HT1080 (cell line): ENCODE measurements at places on chromosomes 13 and 19.

GRCh38 chr13:53092931-53093330 is 64.3 kb downstream of the OLFM4 start:
- DNase-seq: no peak

DNA sequence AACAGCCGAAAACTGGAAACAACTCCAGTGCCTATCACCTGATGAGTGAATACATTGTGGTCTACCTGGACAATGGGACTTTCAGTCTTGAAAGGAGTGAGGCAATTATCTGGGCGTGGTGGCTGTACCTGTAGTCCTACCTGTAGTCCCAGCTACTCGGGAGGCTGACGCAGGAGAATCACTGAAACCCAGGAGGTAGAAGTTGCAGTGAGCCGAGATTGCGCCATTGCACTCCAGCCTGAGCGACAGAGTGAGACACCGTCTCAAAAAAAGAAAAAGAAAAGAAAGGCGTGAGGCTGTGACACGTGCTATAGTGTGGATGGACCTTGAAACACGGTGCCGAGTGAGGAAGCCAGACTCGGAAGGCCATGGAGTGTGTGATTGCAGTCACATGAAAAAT is 4.1 kb upstream of the NTN5 start:
- no peak for DNase-seq

DNA sequence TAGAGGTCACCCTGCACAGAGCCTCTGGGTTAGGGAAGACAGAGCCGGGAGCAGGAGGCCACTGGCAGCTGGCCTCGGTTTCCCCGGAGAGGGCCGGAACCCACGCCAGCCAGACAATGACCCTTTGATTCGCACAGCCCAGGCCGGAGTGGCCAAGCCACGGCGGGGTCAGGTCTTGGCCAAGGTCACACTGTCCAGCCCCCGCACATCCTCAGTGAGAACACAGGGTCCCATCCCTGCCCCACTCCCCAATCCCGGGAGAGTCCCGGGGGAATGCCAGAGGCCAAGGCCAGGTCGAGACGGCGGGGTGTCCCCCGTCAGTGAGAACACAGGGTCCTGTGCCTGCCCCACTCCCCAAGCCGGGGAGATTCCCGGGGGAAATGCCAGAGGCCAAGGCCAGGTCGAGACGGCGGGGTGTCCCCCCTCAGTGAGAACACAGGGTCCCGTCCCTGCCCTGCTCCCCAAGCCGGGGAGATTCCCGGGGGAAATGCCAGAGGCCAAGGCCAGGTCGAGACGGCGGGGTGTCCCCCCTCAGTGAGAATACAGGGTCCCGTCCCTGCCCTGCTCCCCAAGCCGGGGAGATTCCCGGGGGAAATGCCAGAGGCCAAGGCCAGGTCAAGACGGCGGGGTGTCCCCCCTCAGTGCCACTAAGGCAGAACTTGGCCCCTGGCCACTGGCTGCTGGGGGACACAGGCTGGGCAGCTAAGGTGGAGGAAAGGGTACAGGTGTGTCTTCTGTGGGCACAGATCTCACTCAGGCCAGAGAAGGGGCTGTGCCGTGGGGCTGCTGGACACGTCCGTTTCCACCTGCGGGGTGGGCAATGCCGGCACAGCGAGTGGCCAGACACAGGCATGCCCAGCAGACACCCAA is 1.7 kb upstream of the FSTL3 start:
- no peak for DNase-seq

GRCh38 chr19:44723952-44724319 is 24.6 kb upstream of the BCL3 start:
- DNase-seq: peak; percentile 81

- DNase-seq: peak; percentile 33
These were observed 249.6 kb downstream of the GPC6 start for GRCh38 chr13:93476175-93476574.

DNA sequence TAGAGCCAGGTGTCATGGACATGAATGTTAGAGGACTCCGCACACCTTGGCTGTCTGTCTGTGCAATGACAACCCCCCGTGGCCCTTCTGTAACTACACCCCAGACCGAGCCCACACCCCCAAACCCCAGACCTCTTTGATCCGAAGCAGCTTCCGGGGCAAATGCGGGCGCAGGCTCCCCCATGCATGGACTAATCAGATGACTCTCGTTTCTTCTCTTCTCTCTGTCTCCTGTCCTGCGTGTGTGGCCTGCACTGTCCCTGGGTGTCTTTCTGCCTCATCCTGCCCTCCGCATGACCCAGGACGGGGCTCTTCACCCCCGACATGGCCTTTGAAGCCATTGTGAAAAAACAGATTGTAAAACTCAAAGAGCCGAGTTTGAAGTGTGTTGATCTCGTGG is 38.9 kb downstream of the TMED1 start:
- DNase-seq: no peak

GRCh38 chr13:109844396-109844795 is 58.0 kb upstream of the IRS2 start:
- peak; percentile 29 for DNase-seq

- DNase-seq: no peak
These were observed 110.8 kb downstream of the PTPRS start for GRCh38 chr19:5229778-5230335.

GRCh38 chr13:50645092-50645491 is 198.4 kb downstream of the DLEU7 start:
- peak; percentile 46 for DNase-seq

DNA sequence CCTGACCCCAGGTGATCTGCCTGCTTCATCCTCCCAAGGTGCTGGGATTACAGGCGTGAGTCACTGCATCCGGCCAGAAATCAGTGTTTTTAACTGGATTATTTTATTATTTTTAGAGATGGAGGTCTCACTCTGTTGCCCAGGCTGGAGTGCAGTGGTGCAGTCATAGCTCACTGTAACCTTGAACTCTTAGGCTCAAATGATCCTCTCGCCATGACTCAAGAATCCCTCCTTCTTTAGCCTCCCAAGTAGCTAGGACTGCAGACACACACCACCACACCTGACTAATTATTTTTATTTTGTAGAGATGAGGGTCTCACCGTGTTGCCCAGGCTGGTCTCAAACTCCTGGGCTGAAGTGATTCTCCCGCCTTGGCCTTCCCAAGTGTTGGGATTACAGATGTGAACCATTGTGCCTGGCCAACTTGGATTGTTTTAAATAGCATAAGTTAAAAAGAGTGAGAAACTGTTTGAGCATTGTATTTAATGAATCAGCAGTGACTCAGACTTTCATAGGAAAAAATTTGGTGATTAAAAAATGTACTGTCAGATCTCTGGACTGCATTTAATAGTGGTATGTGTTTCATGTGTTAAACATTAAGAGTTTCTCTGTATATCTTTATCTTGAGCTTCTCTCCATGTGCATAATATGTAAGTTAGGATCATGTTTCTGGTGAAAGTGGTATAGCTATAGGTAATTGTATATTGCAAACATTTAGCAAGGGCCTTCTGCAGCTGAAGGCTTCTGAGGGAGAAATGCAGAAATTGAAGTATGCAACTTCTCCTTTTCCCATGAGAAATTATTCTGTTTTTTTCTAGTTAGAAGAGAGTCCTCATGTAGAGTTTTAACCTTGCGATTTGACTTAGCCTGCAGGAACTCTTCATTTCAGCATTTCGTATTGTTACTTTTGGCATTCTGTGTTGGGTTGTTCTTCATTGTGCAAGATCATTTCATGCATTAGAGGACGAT is 121.2 kb downstream of the PCCA start:
- peak; percentile 83 for DNase-seq

GRCh38 chr19:46356149-46357055 is 9.5 kb downstream of the PPP5C start:
- no peak for DNase-seq

- peak; percentile 61 for DNase-seq
These were observed 149.5 kb downstream of the PTPRS start for GRCh38 chr19:5191091-5191490.

DNA sequence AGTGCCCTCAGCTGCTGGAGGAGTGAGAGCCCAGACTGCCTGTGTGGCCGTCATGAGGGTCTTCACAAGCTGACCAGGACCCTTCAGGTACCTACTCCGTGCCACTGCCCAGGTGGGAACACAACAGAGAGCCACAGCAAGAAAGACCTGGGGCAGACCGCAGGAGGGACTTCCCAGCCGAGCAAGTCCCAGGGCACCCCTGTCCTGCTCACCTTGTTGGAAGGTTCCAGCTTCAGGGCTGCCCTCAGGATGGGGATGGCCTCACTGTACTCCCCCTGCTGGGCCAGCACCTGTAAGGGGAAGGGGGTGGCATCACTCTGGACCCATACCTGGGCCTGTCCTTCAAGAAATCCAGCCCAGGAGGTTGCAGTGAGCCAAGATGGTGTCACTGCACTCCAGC is 10.3 kb downstream of the FKBP8 start:
- DNase-seq: no peak

DNA sequence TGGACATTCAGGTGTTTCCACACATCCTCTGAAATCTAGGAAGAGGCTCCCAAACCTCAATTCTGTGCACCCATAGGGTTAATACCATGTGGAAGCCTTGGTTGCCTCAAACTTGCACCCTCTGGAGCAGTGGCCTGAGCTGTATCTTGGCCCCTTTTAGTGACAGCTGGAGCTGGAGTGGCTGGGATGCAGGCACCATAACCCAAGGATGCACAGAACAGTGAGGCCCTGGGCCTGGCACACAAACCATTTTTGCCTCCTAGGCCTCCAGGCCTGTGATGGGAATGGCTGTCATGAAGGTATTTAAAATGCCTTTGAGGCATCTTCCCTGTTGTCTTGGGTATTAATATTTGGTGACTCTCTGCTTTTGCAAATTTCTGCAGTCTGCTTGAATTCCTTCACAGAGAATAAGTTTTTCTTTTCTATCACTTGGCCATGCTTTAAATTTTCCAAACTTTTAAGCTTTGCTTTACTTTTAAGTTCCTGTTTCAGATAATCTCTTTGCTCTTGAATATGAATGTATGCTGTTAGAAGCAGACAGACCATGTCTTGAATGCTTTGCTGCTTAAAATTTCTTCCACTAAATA is 1594.5 kb upstream of the PCDH20 start:
- DNase-seq: no peak

- no peak for DNase-seq
These were observed 91.2 kb upstream of the FBXL3 start for GRCh38 chr13:77118134-77118533.

DNA sequence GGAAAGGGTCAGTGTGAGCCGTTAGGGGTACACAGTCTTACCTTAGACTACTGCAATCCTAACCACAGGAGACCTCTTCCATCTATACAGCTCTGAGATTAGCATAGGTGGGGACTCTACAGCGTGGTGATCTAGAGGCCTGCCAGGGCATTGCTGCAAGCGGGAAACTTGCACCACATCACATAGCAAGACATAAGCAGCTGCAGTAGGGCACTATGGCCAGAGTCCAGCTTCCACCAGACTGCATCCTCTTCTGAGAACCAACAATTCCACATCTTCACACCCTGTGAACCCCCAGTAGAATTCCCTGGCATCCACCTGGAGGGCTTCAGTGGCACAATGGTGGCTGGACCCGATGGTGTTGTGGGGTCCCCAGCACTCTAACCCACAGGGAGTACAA is 1564.3 kb upstream of the PRR20A start:
- DNase-seq: no peak

DNA sequence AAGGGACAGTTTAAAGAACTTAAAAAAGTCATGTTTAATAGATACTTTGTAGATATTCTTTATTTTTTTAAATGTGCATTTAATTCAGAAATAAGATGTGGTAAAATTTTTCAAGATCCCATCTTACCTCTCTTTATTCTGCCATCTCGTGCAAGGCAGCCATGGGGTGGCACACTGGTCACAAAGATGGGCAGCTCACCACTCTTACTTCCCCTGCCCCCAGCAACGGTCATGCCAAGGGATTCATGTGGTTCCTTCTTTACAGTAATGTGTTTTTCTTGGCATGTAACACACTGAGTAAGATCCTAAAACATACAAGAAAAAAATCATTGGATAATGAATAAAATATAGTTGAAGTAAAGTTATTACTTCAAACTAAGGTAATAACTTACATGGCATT is 64.2 kb downstream of the LNX2 start:
- peak; percentile 67 for DNase-seq

DNA sequence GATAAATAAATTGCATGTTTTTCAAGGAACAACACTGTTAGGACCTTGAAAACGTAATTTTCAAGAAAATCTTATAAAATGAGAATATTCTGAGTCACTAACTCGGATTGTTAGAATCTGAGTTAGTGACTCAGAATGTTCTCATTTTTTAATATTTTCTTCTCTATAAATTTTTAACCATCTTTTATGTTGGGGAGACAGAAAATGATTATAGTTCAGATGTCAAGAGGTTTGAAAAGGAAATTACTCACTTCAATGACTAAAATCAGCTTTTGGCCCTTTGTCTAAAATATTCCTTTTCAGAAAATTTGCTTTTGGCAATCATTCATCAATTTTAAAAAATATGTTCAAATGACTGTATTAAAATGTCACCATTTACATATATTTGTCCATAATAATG is 264.2 kb upstream of the EDNRB start:
- DNase-seq: no peak

DNA sequence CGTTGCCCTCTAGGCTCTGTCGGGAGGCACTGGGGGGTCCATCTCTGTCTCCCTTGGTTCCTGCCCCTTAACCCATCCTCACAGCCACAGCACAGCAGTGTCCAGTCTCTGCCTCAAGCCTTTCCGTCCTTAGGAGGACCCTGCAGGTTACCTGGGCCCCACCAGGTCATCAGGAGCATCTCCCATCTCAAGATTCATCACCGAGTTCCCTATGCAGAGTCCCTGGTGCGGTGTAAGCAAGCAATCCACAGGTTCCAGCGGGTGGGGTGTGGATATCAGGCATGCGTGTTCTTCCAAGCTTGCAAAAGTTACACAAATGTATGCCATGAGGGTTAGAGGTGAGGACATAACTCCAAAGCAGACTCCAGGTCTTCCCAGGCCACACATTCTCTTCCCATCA is 20.9 kb upstream of the GAS6 start:
- no peak for DNase-seq

DNA sequence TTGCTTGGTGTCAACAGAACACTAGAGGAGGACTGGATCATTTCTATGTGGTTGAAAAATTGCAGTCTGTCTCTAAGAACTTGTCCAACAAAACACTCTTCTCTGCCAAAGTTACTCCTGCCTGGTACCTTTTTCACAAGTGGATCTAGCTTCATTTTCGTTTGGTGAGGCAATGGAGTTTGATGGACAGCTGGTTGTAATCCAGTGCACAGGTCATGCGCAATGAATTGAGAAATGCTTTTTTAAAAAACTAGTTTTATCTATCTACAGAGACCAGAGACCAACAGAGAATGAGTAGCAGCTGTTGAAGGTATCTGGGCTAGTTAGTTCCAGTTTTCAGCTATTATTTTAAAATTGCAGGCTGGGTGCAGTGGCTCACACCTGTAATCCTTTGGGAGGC is 12.0 kb upstream of the KBTBD6 start:
- no peak for DNase-seq

- DNase-seq: no peak
These were observed 47.4 kb downstream of the MTUS2 start for GRCh38 chr13:28867564-28867963.

DNA sequence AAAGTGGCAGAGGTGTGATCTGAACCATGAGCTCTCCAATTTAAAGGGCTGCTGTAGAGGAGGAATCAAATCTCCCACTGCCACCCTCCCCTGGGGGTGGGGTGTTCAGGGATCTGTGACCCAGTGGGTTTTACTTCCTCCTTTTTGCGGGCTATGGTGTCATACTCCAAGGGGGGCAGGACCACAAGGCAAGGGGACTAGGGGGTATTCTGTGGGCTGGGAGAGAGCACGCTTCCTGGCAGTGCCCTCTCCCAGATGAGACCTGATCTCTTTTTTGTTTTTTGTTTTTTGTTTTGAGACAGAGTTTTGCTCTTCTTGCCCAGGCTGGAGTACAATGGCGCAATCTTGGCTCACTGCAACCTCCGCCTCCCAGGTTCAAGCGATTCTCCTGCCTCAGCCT is 10.3 kb downstream of the PLD3 start:
- DNase-seq: no peak
